Breast epithelium (tissue), 4 donors: ENCODE measurements at places on chromosomes 7 and 10. TPM values are rescaled to one million over a fixed set of nuclear protein-coding genes. Genes with fewer than 3 reads are reported as not detected.

DNA sequence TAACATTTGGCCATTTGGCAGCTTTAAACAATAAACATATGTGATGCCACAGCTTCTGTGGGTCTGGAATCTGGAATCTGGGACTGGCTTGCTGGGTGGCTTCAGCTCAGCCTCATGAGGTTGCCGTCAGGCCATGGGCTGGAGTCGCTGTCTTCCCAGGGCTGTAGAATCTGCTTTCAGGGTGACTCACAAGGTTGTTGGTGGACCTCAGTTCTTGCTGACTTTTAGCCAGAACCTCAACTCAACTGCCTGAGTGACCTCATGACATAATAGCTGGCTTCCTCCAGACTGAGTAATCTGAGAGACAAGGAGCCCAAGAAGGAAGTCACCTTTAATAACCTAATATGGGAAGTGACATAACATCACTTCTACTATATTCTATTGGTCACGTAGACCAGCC is 44.6 kb upstream of the TSPAN13 start:
- DNase-seq = no peak

DNA sequence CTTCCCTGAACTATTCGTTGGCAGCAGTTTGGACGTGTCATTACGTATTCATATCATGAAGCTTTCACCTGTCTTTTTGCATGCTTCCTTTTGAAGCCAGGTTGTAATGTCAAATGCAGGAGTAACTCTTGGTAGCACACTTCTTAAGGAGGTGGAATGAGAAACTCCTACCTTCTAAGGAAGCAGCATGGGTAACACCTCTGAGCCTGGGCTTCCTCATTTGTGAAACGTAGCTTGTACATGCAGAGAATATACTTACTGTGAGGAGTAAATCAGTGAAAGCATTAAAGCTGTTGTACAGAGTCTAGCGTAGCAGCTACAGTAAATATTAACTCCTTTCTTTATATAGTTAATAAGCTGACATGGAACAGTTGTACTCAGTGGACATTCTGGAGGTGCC is 21.1 kb downstream of the CUL1 start:
- DNase-seq = no peak

DNA sequence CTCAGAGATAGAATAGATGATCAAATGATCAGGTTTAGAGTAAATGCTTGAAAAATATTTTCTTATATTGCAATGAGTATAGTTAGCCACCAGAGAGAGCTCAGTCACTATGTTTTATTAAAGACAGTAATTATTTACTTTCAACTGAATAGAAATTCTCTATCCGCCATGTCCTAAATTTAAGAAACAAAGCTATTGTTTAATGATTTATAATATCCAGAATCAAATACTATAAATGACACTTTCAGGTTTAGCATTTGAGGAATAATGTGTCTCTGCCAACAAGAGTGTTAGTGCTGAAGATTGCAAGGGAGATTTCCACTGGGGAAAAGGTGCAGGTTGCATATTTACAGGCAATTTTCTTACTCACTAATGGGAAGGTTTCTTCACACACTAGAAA is 184.7 kb downstream of the DGKB start:
- no peak for DNase-seq

- no peak for DNase-seq
These were observed 12.8 kb downstream of the CDHR3 start for GRCh38 chr7:105975770-105976417.

Gene MINPP1
- 22.0 TPM for total RNA-seq

Gene TLX1
- total RNA-seq = not detected

Gene NYAP1
- total RNA-seq = 0.59 TPM

Gene NPSR1
- total RNA-seq = not detected

Gene PRSS58
- not detected for total RNA-seq
